ENCODE measurements at places on chromosomes 4 and X.

DNA sequence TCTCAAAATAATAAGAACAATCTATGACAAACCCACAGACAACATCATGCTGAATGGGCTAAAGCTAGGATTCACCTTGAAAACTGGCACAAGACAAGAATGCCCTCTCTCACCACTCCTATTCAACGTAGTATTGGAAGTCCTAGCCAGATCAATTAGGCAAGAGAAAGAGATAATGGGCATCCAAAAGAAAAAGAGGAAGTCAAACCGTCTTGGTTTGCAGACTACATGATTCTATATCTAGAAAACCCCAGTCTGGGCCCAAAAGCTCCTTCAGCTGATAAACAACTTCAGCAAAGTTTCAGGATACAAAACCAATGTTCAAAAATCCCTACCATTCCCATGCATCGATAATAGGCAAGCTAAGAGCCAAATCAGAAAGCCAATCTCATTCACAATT is 59.0 kb downstream of the CHM start:
- DNase-seq = no peak

DNA sequence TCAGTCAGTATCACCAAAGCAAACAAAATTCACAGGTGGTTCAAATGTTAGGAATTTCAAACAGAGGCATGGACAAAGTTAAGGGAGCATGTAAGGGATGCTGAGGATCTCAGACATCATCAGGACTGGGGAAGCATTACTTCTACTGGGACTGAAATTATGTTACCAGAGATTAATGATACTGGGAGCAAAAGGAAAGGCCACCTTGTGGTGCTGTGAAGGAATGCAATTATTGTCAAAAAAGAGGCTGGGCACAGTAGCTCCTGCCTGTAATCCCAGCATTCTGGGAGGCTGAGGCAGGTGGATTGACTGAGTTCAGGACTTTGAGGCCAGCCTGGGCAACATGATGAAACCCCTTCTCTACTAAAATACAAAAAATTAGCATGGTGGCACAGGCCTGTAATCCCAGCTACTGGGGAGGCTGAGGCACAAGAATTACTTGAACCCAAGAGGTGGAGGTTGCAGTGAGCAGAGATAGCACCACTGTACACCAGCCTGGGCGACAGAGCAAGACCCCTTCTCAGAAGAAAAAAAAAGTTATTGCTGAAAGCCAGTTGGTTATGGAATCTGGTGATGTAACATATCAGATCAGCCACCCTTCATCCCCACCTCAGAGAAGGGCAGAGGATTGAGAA is 954.3 kb downstream of the PCDH7 start:
- DNase-seq = no peak

DNA sequence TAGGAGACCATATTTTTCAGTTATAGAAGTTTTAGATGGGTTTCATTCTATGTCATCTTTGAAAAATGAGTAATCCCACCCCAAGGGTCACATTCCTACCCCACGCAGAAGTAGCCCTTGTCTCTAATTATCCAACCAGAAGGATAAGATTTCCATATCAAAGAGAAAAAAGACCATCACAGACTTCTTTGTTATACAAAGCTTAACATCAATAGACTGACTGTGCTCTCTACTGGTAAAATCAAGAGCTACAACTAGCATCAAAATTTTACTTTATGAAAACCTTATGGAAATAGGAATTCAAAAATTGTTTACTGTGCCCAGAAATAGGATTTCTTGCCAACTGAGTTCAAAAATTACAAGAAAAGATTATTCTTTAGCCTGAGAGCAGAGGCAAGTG is 24.9 kb downstream of the TNMD start:
- no peak for DNase-seq

- no peak for DNase-seq
These were observed 9.3 kb downstream of the PAPSS1 start for GRCh38 chr4:107710493-107711459.

GRCh38 chr4:139839403-139840031 is 173.9 kb downstream of the MGST2 start:
- DNase-seq = no peak

DNA sequence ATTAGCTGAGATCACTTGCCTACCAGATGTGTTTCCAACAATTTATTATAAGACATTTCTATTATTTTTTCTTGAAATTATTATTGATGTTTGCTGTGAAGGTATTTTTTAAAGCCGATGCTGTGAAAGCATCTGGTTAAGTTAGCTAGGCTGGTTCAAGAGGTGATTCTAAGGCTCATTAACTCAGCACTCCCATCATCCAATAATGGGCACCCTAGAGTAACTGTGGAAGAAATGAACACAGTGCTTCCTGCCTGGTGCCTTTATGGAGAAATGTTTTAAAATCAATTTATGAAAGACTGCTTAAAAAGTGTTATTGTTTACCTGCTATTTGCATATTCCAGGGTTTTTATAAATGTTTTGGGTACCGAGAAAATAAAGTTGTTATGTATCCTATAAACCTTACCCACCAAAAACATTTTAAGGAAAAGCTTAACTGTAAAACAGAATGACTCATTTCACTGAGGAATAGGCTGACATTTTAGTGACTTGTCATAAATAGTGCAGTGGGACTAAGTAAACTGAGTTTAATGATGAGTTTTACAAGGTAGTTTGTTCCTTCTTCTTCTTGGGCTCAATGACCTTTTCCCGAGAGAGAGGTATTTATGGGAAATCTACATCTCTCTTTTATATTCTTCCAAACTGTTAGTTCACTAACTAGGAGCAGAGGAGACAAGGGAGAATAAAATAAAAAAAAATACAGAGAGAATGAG is 310.0 kb upstream of the AADAT start:
- no peak for DNase-seq

DNA sequence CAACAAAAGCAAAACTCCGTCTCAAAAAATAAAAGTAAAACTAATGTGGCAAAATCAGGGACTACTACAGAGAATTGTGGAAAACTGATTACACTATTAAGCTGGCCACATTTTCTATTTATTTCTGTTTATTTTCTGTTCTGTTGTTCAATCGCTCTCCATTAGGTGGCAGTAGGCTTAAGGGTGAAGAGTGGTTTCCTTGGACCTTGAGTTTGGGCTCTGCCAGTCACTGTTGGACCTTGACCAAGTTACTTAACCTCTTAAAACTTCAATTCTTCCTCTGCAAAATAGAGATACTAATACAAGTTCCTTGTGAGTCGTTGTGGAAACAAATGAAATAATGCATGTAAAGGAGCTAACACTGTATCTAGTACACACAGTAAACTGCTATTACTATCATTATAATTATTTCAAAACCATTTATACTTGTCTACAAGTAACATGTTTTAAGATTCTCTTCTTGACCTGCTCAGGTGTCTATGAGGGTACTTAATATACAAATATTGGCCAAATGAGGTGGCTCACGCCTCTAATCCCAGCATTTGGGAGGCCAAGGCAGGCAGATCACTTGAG is 15.2 kb downstream of the HSD17B11 start:
- peak; percentile 18 for DNase-seq

DNA sequence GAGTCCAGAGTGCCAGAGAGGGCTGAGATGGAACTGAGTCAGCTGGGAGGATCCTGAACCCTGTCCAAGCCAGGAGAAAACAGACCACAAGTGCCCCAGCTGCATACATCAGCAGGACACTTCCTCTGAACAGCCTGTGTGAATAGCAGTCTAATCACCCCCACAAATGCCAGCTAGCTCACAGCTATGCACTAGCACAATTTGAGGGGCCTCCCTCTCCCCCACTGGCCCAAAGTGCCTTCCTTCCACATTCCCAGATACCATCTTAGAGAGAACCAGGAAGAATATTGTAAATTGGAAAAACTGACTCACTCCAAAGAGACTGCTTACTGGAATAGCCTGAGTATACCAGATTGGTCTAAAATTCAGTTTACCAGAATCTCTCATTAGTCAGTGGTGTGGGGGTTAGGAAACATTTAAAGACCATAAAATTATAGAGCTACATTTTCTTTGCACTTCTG is 292.6 kb upstream of the KLF3 start:
- DNase-seq = no peak

GRCh38 chr4:100299046-100299840 is 109.0 kb upstream of the DDIT4L start:
- no peak for DNase-seq

- DNase-seq = no peak
These were observed 97.0 kb downstream of the NBDY start for GRCh38 chrX:56826020-56826419.

DNA sequence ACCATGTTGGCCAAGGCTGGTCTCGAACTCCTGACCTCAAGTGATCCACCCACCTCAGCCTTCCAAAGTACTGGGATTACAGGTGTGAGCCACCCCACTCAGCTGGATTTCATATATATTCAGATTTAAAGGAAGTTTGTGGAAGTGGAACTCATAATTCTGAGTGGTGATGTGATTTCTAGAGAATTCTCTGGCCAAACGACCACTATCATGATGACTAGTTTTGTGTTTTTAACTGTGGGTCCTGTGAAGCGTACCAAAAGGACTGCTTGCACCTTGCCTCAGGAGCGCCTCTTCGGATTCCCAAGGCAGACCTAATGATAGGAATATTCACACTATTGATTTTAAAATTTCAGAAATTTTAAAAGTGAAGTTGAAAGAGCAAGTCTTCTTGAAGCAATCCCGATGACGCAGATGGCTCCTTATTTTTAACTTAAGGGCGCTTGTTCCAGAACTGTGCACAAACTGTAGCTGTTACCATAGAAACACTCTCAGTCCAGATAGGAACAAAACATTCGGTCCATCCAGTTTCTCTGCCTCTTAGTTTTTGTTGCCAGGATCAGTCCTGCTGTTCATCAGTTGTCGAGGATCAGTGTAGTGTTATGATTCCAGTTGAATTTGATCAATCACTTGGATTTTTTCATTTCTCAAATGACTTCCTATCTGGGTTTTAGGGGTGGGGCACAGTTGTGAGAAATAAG is 51.7 kb upstream of the CLCN4 start:
- no peak for DNase-seq

DNA sequence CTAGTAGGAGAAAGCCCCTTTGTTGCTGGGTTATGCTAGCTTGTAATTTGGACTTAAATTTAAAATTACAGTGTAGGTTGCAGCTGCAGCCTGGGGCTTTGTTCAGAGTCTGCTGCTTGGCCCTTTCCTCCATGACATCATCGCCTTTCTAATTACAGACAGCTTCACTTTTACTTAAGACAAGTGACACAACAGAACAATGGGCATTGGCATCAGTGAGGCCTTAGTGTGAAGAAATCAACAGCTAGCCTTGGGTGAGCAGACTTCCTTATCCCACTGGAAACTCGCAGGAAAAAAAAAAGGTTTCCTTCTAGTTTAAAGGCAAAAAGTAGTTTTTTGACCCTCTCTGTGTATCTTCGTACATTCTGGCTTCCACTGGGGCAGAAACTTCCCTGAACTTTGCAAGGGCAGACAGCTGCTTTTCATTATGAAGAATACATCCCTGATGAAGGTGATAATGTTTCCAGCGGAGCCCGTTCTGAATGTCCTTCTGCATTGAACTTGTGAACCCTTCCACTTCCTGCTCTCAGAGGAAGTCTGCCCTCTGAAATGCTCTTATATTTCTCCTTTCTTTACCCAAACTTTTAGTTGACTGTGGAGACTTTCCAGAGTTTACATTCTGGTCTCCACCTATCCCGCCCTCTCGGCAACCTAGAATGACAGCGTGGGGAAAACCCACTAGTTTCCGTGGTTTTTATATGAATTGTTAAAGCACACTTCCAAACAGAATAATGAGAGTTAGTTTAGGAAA is 123.2 kb upstream of the FAM9C start:
- DNase-seq = no peak

DNA sequence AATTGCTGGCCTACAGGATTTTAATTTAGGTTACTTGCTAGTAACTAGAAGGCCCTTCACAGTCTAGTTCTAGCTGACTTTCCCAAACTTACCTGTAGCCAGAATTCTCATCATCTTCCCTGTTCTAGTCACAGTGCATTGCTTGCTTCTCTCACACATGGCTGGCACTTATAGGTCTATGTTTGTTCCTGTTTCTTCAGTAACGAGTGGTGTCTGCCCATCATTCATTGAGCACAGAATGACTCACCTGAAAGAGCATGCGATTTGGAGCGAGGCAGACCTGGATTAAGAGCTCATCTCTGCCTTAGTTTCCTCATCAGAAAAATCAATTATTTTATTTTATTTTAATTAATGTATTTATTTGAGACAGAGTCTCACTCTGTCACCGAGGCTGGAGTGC is 201.7 kb upstream of the ANK2 start:
- DNase-seq = no peak

DNA sequence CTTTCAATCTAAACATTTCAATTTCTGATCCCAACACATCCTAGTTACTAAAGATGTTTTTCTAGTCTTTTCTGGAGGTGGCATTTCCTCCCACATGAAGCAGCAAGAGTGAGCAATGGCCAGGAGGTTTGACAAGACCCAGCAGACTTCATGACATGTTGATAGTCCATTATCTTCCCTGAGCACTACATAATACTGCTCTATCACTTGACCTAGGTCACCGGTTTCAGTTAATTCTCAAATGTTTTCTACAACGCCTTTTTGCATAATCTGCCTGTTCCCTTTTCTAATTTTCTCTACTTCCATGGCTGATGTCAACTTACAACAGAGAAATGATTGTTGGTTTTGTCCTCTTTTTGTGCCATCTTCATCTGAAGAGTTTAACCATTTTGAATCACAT is 62.0 kb upstream of the GPRIN3 start:
- DNase-seq = no peak

- no peak for DNase-seq
These were observed 13.4 kb downstream of the TRPC3 start for GRCh38 chr4:121938282-121939092.

DNA sequence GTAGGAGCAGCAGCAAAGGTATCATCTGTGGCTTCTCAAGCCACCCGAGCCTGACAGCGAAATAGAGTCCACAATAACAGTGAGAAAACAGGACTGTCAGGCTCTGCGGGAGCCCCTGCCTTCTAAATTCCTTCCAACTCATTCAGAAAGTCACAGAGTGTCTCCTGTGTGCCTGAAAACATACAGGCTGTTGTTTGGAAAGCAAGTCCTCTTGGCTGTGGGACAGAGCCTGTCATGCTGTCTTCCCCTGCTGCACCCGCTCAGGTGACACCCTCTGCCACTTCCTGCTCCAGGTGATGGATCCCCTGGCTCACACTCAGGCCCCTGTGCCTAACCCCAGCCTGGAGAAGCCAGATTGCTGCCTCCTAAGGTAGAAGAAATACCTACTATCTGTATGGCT is 152.3 kb downstream of the RAB28 start:
- no peak for DNase-seq

- DNase-seq = no peak
These were observed 5.0 kb downstream of the ARHGAP4 start for GRCh38 chrX:153921070-153921469.

GRCh38 chr4:147456706-147457105 is 24.2 kb upstream of the EDNRA start:
- no peak for DNase-seq

- DNase-seq = no peak
These were observed 9.4 kb upstream of the KIAA0232 start for GRCh38 chr4:6773106-6773505.

- no peak for DNase-seq
These were observed 157.4 kb upstream of the PDE5A start for GRCh38 chr4:119785963-119786362.

GRCh38 chr4:152591396-152591795 is 55.5 kb upstream of the FBXW7 start:
- DNase-seq = peak; percentile 65
